ENCODE measurements at places on chromosomes 1 and 21. TPM values are rescaled to one million over a fixed set of nuclear protein-coding genes. Genes with fewer than 3 reads are reported as not detected.

Gene BATF3
- total RNA-seq: under 0.01 TPM

Gene CAMSAP2
- 129 TPM for total RNA-seq

Gene TRIM67
- total RNA-seq: not detected

Gene EXTL1
- not detected for total RNA-seq

Gene ATP1A4
- total RNA-seq: not detected

Gene CFAP74
- total RNA-seq: 0.07 TPM

Gene CLDN14
- total RNA-seq: not detected

Gene KCNK1
- total RNA-seq: 24.6 TPM

Gene UBE2Q1
- 45.6 TPM for total RNA-seq

Gene LPAR3
- 46.8 TPM for total RNA-seq

Gene CREB3L4
- total RNA-seq: 8.9 TPM

Gene NTMT2
- not detected for total RNA-seq

Gene PACC1
- total RNA-seq: 15.3 TPM

Gene CALML6
- 0.93 TPM for total RNA-seq

Gene OR2T11
- total RNA-seq: not detected

Gene NGF
- 4.3 TPM for total RNA-seq

Gene GSTM4
- total RNA-seq: 3.1 TPM

Gene FAM167B
- total RNA-seq: 0.34 TPM

Gene LRRC3
- 0.34 TPM for total RNA-seq

Gene USH2A
- not detected for total RNA-seq

Gene TMEM53
- 5.2 TPM for total RNA-seq

Gene KLF17
- not detected for total RNA-seq

Gene CHODL
- total RNA-seq: under 0.01 TPM

Gene ASCL5
- total RNA-seq: 0.07 TPM

Gene FCRL6
- not detected for total RNA-seq

Gene HENMT1
- total RNA-seq: 2.2 TPM

Gene ZBED6
- total RNA-seq: 8.6 TPM

Gene CA14
- total RNA-seq: not detected

Gene PLA2G2F
- total RNA-seq: not detected

Gene TPM3
- total RNA-seq: 392 TPM

Gene UTS2
- total RNA-seq: 0.21 TPM

Gene PHACTR4
- 10.6 TPM for total RNA-seq

Gene CAMK1G
- not detected for total RNA-seq

Gene TAS1R1
- total RNA-seq: not detected

Gene GUCA2A
- not detected for total RNA-seq

Gene TFF2
- total RNA-seq: not detected

Gene HSF2BP
- 8.5 TPM for total RNA-seq

Gene DCST2
- total RNA-seq: 0.36 TPM

Gene AGMAT
- total RNA-seq: 0.93 TPM

Gene PTGER3
- total RNA-seq: under 0.01 TPM

Gene B4GALT3
- total RNA-seq: 16.1 TPM

Gene EVI5
- 50.2 TPM for total RNA-seq

Gene FAAH
- 11.7 TPM for total RNA-seq

Gene RBP7
- total RNA-seq: 0.28 TPM

Gene OXCT2
- total RNA-seq: 1.7 TPM

Gene RCOR3
- 24.1 TPM for total RNA-seq

Gene SLC2A5
- 0.50 TPM for total RNA-seq

Gene SEMA6C
- 1.3 TPM for total RNA-seq

Gene TNFAIP8L2
- not detected for total RNA-seq
